ENCODE measurements at places on chromosomes 2 and 18.

- DNase-seq, result no peak
Observed at GRCh38 chr2:27400348-27401135, 8.8 kb downstream of the PPM1G start.

DNA sequence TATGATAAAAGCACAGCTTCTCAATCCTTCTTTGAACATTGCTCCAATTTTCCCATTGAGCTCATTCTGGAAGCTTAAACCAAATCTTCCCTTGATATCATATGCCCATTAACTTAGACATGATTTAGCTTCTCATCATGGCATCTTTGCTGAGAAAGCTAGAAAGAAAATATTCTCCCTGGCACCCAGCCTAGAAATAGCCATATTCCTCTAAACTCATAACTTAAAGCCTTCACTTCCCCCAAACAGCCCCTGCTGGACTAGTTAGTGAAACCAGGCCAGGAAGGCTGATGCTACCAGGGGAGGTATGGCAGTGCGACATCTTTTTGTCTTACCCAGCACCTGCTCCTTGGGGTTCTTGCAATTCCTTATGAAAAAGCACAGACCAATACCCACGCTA, 4.3 kb downstream of the AAK1 start:
- peak; percentile 38 for DNase-seq

GRCh38 chr2:44109166-44109565, 59.5 kb upstream of the PPM1B start:
- DNase-seq, result peak; percentile 70

DNA sequence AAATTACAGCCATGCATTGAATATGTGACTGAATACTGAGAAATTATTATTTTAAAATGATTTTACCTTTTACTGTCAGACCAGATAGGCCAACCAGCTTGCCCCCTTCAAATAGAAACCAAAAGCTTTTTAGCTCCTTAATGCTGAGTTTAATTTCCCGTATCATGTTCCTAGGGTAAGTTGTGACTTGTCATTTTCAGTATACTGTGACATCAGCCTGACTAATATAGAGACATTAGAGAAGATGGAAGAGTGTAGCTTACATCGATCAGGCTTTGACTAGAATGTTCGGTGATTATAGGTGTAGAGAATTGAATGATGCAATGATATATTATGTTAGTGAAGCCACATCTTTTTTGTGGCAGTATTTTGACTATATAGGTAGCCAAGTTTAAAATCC, 50.6 kb upstream of the ZEB2 start:
- no peak for DNase-seq

DNA sequence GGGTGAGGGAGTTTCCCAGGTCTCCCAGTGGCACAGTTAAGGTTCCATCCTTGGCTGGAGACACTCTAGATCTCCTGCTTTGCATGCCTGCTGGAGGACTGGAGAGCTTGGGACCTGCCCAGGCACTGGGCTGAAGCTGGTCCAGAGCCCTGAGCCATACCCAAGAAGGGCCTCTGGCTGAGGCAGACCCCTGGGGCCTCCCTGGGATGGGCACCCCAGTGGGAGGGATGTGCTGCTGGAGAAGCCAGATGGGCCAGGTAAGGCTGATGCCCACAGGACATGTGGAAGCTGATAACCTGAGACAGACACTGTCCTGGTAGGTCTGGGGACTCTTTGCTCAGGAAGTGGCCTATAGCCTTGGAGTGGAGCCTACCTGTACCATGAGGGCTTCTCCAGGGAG, 160.7 kb downstream of the TFCP2L1 start:
- no peak for DNase-seq

DNA sequence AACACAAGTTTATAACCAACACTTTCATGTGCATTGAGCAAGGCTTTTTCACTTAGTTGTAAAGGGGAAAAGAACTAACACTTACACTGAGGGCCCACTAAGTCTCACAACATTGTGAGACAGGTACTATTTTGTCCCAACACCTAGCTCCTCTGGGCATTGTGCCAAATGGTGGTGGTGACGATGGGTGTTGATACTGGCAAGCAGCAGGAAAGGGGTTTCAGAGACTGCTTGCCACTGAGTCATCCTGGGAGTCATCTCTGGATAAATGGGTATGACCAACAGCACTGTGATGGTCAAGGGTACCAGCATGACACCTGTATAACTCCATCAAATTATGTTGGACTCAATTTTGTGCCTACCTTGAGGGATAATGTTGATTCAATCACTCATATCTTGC, 138.8 kb upstream of the ITGA6 start:
- DNase-seq, result no peak

DNA sequence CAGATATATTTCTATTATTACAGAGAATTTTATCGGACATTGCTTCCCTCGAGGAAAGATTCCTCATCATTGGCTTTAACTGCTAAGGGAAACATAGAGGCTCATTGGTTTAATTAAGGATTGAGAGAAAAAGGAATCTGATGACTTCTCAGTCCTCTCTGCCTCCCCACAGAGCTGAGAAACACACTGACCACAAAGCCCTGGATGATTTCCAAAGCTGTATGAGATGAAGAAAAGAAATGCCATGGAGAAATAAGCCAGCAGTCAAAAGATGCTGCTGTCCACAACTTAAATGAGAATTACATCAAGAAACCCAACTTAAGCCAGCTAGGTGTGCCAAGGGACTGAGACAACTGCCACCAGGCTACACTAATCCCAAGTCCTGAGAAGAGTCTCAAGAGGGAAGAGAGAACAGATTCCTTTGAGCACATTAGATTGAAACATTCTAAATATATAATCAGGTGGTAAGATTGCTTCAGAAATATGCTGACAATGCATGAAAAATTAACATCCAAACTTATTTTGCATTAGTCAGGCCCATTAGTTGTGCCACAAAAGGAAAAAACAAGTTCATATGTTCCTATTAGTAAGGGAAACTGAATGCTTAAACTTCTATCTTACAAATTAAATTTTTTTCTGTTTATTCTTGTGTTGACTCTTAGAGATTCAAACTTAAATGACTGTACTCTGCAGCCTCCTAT, 308.1 kb upstream of the CYRIA start:
- no peak for DNase-seq

All from suppressor macrophage (primary cell).